ENCODE measurements at places on chromosomes 5 and 9.
A peak's percentile ranks its signal among the peaks of the same experiment; 100 is the strongest.

- DNase-seq: no peak
Observed at GRCh38 chr5:39843767-39844166, 419.0 kb upstream of the DAB2 start.

GRCh38 chr5:3526551-3527185 is 69.0 kb upstream of the IRX1 start:
- DNase-seq: no peak

GRCh38 chr5:139810341-139811273 is 15.0 kb downstream of the PSD2 start:
- no peak for DNase-seq

GRCh38 chr9:121853617-121854395 is 202.4 kb downstream of the DAB2IP start:
- no peak for DNase-seq

DNA sequence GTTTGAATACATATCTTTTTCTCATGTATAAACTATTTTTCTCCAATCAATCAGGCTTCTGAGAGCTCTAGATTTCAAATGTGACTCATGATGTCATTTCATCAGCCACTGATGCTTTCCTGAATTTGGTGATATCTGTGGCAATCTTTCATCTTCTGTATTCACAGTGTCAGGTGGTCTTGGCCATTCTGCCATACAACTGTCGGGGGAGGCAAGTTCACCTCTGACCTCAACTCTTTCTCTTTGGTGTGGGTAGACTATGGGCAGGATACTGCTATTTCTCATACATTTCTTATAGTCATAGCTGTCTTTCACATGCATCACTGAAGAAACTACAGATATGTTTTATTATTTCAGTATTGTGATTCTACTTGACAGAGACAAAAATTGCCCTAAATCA is 414.1 kb upstream of the MEF2C start:
- DNase-seq: no peak

DNA sequence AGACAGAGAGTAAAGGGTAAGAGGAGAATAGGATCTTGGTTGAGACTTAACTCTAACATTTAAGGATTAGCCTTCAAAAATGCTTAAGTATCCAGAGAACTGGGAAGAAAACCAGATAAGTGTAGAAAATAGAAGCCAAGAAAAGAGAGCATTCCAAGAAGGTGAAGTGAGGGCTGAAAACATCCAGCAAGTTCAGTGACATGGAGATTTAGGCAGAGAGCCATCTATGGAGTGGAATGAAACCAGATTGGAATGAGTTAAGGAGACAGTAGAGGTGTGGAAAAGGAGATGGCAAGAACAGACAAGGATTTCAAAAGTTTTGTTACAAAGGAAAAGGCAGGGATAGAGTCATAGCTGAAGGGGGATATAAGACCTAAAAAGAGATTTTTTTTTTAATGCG is 188.1 kb downstream of the TRPM3 start:
- DNase-seq: no peak

GRCh38 chr5:130270786-130271185 is 366.5 kb downstream of the CHSY3 start:
- DNase-seq: no peak

- no peak for DNase-seq
Observed at GRCh38 chr5:54470677-54471076, 15.2 kb downstream of the HSPB3 start.

DNA sequence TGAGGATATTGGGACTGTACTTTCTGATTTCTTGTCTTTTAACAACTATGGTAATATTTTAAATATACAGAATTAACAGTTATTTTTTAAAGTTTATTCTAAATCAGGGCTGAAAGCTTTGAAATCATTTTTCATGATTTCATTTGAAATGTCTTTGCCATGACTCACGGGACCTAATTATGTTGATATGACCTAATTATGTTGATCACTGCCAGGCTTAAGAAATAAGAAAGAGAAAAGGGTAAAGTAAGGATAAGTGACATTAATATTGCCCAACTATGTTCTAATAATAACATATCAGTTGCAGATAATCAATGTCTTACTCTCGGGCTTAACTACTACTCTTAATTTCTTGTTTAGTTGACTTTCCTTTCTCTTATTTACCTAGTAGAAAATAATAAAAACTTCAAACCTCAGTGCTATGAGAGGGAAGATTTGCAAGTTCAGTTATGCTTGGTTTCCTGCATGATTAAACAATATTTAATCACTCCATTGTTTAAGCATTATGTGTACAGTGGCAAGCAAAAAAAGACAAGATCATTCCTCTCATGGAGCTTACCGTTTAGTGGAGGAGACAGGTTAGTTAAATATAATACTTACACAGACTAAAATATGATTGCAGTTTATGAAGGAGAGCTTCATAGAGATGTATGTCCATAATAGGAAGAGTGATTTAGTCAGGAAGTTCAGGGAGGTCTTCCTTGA is 67.0 kb upstream of the EIF4EBP3 start:
- no peak for DNase-seq

- DNase-seq: peak; percentile 49
Observed at GRCh38 chr9:37408933-37409710, 13.4 kb upstream of the GRHPR start.

- no peak for DNase-seq
Observed at GRCh38 chr5:153552886-153553285, 62.4 kb downstream of the GRIA1 start.
